ENCODE measurements at places on chromosomes 16 and 17.

GRCh38 chr17:49554694-49555494 lies 20.8 kb upstream of the NXPH3 start:
- no peak for DNase-seq

DNA sequence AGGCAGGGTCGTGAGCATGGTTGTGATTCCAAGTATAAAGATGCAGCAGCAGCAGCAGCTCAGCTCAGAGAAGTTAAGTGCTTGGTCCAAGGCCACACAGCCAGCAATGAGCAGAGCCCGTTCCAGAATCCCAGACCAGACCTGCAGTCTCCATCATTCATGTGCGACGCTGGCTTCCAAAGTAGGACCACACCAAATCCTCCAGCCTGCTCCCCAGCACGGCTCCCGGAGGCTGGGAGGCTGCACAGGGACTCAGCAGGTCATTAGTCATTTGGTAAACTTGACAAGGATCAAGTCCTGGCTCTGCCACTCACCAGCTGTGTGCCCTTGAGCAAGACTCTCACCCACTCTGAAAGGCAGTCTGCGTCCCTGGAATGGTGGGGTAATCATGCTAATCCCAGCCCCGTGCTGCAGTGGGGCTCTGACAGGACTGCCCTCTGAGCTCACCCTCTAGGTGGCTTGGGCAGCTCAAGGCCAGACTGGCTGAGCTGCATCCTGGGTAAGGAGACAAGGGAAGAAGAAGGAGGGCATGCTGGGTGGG lies 95.1 kb upstream of the TMEM132E start:
- DNase-seq, result no peak

DNA sequence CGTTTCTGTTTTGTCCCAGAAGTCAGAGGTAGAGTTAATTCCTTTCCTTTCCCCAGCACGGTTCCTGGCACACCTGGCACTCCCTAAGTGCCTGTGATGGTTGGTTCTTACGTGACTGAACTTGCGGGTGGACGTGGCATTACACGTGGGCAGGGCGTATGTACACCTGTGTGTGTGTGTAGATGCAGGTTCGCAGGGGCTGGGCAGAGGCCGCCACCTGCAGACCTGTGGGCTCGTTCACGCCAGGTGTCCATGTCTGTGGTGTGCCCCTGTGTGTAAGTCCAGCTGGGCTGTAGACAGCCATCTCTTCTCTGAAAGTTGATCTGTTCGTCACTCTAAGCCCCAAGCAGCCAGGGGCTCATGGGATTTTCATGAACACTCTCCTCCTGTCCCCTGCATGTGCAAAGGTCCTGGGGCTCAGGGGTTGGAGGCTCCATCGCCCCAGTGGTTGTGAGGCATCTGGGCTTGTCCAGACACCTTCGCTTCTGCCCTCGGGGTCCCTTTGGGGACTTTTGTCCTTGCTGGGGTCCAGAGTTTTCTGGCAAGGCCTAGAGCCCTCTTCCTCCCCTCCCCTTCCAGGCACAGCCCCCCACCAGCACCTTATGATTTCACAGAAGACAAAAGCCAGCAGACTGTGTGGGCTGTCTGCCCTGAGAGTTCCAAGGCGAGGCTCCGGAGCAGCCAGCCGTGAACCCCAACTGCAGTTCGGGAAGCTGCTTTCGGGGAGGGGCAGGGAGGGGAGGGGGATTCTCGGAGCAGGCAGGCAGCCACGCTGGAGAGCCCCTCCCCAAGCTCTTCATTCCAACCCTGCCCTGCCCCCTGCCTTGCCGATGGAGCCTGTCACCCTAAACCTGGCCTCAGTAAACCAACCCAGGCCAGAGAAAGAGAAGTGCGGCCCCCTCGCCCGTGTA lies 5.4 kb upstream of the FSCN2 start:
- no peak for DNase-seq

- DNase-seq, result no peak
These were observed 183.5 kb upstream of the CPHXL start for GRCh38 chr16:75909746-75910145.

DNA sequence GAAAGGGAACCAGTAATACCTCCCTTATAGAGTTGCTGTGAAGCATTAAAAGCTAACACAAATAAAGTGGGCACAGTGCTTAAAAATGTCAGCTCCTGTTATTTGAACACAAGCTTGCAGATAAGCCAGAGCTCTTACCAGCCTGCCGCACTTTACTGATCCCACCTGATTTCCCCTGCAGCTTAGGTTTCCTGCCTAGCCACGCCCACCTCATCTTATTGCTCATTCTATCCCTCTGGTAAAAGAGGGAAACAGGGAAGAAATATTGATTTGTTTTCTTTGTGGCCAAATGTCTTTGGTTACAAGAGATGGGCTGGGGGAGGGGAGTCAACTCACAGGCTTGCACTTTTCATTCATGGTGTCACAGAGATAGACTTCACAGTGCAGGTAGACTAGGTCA lies 9.6 kb upstream of the GP2 start:
- DNase-seq, result no peak

GRCh38 chr17:45749831-45750335 lies 34.2 kb upstream of the CRHR1 start:
- DNase-seq, result no peak

- no peak for DNase-seq
These were observed 26.8 kb upstream of the PMFBP1 start for GRCh38 chr16:72198771-72199201.

DNA sequence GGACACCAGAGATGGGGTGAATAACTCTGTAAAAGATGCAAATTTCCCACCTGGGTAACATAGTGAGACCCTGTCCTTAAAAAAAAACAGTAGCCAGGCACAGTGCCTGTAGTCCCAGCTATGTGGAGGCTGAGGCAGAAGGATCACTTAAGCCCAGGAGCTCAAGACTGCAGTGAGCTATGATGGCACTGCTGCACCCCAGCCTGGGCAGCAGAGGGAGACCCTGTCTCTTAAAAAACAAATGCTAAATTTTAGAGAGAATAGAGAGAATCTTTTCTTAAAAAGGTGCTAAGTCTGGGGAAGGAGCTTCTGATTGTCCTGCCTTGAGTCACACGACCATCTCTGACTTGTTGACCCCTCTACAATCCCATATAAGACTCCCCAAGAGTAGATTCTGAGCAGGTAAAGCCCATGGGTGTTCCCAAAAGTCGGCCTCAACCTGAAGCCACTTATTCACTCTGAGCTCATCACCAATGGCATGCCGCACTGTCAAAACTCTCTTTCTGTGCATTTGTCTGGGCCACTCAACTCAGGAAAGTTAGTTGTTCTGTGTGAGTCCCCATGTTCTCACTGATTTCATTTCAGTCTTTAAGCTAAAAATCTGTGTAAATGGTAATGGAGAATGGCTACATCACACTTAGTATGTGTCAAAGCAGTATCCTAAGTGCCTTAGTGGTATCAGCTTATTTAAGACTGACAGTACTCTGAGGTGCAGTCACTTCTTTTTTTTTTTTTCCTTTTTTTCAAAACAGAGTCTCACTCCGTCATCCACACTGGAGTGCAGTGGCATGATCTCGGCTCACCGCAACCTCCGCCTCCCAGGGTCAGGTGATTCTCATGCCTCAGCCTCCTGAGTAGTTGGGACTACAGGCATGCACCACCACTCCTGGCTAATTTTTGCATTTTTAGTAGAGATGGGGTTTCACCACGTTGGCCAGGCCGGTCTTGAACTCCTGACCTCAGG lies 41.6 kb downstream of the PRKCB start:
- DNase-seq, result no peak

DNA sequence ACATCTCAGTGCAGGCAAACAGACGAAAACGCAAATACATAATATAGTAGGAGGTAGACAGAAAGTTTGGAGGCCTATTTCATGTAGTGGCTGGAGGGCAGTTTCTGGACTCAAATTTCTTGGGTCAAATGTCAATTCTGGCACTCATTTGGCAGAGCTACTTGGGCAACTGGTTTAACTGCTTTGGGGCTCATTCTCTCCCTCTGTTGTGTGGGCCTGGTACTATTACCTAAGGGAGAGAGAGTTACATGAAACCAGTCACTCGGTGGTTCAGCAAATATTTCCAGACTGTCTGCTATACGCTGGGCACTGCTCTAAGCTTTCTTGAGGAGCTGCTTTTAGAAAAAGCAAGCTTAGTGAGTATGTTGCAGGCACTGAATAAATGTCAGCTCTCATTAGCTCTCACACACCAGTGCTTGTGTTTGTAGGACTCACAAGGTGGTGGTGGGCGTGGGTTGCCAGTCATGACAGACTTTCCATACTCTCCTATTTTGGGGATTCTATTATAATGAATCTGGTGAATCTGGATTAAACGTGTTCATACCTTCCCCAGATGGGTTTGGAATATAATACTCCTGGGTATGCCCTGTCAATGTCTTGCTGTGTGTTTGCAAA lies 1.8 kb upstream of the SHISA9 start:
- no peak for DNase-seq

DNA sequence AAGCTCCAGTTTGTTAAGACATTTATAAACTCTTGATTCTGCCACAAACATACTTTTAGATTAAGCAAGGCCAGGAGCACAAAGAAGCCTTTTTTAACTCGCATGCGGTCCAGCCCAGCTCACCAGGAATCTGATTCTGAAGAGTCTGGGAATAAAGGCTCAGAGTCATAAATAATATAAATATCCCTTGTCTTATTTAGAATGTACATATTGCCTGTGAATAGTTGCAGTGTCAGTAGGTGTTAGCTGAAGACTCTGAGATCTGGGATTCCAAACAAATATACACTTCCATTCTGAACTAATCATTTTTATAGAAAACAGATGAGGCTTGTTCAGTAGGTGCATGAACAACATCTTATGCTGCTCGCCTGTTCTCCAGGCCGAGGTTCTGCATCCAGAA lies 59.1 kb upstream of the ELAC2 start:
- DNase-seq, result no peak

GRCh38 chr16:35506898-35507194 lies 2047.4 kb downstream of the TP53TG3F start:
- DNase-seq, result no peak

- DNase-seq, result no peak
These were observed 251.1 kb upstream of the CDH5 start for GRCh38 chr16:66115373-66115772.

- no peak for DNase-seq
These were observed at the start of gene MT1F for GRCh38 chr16:56657555-56658326. Gene MT1F (plus strand): TSS chr16:56657959. CDS start chr16:56658059, 100 bp downstream.

GRCh38 chr17:71522383-71522782 lies 598.4 kb upstream of the SOX9 start:
- no peak for DNase-seq

DNA sequence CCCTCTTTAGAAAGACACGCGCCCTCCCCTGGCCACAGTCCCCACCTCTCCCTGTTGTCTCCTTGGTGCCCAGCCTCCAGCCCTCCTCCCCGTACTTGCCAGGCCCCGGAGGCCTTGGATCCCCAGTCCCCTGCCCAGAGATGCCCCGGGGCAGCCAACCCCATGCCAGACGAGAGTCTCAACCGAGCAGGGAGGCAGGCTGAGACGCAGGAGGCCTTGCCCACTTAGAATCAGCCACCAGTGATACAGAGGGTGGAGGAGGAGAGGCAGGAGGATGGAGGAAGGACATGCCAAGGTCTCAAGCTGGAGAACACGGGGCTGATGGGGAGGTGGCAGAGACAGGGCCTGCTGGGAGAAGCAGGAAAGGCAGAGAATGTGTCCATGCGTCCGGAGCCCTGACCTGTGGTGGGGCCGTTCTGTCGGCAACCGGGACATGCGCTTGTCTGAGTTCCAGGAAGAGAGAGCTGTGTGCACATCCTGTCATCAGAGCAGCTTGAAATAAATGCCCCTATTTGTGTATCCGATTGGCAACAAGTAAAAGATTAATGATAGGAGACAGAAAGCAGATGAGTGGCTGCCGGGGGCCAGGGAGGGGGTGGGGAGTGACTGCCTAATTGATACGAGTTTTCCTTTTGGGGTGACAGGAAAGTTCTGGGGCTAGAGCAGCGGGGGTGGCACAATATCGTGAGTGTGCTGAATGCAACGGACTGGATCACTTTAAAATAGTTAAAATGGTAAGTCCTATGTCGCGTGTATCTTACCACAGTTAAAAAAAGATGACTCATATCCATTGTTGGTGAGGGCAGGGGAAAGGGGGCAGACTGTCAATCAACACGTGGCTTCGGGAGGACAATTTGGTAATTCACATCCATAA lies 44.7 kb upstream of the MEAK7 start:
- DNase-seq, result no peak

DNA sequence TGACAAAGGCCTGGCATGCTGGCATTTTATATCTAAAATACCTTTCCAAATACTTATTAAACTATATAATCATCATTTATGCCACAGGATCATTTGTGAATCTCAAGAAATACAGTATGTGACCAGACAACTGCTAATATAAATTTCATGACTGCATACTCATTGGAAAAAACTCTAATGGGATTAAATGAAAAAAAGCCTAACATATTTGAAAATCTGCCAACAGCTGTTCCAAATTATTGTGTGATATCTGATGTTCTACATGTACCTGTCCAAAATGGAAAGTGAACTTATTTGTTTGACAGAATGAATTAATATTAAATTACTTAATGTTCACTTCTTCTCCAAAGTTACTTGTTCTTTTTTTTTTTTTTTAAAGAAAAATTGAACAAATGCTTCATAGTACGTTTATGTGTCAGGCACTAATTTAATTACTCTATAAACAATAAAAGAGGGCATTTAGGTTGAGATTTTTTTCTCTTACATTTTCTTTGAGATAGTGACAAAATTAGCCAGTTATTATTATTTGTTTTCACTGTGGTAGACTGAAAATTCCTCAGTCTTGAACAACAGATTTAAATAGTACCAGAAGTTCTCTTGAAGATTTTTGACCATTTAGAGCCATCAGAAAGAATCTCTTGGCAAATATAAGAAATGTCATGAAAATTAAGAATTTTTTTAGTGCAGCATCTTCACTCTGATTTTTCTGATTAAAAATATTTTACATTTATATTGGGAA lies 114.0 kb downstream of the FTO start:
- DNase-seq, result no peak

GRCh38 chr17:80262775-80263244 lies 2.2 kb downstream of the RNF213 start:
- no peak for DNase-seq

GRCh38 chr16:1216296-1216619 lies 8.8 kb downstream of the TPSG1 start:
- DNase-seq, result no peak

DNA sequence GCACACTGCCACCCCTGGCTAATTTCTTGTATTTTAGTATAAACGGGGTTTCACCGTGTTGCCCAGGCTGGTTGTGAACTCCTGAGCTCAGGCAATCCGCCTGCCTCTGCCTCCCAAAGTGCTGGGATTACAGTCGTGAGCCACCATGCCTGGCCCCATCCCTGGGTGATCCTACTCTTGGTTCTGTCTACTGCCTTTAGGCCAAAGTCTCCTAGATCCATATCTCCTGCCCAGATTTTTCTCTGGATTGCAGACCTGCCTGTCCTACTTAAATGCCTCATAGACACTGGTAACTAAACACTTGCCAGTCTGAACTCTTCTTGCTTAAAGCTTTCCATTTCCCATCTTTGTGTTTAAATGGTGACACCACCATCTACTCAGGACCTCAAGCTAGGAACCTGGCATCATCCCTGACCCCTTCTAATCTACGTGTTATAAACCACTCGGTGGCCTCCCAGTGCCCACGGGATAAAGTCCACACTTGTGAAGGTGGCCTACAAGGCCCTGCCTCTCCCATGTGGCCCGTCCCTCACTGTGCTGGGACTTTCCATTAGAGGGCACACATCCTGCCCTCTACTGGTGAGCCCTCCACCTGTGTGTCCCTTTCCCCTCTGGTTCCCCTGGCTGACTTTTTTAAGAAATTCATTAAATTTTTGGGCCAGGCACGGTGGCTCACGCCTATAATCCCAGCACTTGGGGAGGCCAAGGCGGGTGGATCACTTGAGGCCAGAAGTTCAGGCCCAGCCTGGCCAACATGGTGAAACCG lies 51.1 kb downstream of the USP43 start:
- no peak for DNase-seq
